ENCODE measurements at places on chromosomes 1 and 21.
A peak's percentile ranks its signal among the peaks of the same experiment; 100 is the strongest.

DNA sequence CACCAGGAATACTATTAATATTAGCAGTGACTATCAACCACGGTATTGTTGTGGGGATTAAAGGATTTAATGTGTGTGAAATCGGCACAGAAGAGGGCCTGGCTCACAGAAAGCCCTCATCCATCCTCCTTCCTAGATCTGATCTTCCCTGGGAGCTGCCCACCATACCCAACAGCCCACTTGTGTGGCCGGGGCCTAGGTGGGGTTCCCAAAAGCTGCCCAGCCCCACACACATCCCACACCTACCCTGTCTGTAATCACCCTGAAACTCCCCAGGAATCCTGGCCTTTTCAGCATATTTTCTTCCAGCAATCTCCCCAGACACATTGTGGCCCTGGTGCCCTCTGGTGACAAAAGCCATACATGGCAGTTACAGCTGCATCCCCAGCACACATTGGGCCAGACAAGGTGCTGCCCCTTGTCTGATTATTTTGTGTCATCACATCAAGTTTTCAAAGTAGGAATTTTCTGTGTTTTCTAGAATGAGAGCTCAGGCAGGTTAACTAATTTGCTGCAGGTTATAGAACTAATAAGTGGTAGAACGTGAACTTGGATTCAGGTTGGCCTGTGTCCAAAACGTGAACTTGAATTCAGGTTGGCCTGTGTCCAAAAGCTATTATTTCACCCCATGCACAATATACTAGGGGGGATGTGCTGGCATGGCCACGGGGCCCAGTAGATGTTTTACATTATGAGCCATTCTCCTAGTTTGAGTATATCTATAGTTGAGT, 5.3 kb upstream of the SLC6A9 start:
- DNase-seq: peak; percentile 81

DNA sequence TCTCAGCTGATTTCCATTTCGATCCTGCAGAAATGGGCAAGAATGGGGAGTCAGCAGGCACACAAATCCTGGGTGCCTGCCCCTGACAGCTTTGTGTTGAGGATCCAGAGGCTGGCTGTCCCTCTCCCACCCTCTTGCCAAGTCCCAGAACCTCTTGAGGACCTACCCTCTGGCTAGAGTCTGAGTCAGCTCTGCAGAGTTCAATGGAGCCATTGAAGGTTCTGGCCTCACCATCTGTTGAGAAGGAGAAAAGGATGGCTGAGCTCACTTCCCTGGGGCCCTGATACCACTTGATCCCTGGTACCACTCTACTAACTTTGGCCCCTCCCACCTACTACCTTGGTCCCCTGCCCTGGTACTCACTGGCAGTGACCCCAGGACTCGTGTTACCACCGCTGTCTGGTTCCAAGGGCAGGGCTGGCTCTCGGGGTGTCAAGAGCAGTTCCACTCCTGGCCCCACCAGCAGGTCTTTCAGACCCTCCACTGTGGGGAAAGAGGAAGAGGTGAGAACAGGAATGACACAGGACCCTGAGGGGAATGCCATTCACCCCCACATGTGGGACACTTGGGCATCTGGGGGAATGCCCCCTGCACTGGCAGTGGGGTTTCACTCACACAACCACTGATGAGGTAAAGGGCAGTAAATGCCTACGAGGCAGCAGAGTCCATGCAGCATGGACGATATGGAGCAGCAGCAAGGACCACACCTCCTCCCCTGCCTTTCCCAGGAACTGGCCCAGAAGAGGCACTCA, 10.5 kb downstream of the RXFP4 start:
- DNase-seq: no peak

DNA sequence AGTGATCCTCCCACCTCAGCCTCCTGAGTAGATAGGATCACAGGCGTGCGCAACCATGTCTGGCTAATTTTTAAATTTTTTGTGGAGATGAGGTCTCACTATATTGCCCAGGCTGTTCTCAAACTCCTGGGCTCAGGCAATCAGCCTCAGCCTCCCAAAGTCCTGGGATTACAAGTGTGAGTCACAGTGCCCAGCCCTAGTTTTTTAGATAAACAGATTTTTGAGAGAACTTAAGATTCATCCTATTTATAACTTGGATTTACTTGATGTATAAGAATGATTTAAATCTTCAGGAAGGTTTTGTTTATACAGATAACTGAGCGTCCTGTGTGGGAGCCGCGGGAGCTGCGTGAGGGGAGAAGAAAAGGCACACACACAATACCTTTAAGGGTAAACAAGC, 26.2 kb downstream of the HEYL start:
- no peak for DNase-seq

- DNase-seq: peak; percentile 40
These were observed 592 bp downstream of the AGRN start for GRCh38 chr1:1020415-1021009.

DNA sequence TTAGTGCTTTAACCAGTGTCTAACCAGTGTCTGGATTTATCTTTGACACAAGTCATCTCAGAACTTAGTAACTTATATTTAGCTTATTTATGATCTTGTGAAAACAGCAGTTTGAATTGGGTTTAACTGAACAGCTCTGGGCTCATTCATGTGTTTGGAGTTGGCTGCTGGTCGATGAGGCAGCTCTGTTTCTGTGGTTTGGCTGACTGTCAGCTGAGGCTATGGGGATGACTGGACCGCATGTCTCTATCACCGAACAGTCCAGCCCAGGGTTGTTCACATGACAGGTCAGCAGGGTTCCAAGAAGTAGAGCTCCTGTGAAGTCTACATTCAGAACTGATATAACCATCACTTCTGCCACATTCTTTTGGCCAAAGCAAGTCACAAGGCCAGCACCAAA, 29.1 kb upstream of the C21orf91 start:
- peak; percentile 87 for DNase-seq

GRCh38 chr1:101235216-101235695, 1.6 kb upstream of the S1PR1 start:
- DNase-seq: no peak

DNA sequence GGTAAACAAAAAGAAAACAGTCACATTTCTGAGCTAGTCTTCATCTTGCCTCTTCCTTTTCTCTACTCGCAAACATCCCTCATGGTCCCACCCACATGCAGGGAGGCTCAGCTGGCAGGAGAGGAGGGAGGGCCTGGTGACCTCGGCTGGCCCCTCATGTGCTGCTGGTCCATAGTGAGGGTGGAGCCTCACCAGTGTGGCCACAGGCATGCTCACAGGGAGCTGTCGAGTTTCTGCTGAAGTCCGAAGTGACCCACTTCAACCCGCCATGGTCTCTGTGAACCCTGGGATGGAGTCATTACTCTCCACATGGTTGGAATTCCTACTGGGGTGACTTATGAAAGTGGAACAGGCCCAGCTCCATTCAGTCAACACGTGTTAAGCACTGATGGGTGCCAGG, 253.4 kb downstream of the RHOU start:
- no peak for DNase-seq

- DNase-seq: peak; percentile 49
These were observed 6.2 kb upstream of the C1orf74 start for GRCh38 chr1:209790286-209791193.

- no peak for DNase-seq
These were observed 1.1 kb downstream of the ARHGAP30 start for GRCh38 chr1:161068306-161069234.

- DNase-seq: no peak
These were observed 4.2 kb upstream of the KRTAP12-1 start for GRCh38 chr21:44686000-44686781.

DNA sequence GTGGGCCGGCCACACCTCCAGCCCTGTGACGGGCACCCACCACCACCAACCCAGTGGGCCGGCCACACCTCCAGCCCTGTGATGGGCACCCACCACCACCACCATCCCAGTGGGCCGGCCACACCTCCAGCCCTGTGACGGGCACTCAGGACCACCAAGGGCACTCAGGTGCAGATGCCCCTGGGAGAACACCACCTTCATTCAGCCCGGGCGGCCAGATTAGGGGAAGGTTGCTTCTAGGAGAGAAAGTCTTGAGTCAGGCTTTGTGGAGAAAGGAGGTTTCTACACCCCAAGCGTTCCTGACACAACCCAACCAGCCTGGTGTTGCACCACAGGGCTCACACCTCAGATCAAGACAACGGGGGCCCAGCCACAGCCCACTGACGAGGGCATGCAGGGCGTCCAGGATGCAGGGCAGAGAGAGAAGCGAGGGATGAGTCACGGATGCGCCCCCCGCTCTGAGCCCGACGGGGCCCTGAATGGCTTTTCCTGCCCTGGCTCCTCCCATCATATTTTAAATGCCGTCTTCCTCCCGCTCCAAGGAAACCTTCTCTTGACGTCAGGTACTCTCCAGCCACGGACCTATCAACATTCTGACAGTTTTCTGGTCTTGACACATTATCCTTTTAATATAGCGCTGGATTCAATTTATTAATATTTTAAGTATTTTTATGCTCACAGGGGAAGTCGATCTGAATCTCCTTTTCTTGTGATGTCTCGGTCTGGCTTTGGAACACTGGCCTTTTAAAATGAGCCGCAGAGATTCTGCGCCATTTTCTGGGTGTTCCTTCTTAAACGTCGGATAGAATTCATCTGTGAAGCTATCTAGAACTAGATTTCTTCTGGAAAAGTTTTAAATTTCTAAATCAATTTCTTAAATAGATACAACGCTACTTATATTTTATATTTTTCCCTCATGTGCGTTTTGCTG, 631 bp upstream of the SPATC1L start:
- peak; percentile 79 for DNase-seq

DNA sequence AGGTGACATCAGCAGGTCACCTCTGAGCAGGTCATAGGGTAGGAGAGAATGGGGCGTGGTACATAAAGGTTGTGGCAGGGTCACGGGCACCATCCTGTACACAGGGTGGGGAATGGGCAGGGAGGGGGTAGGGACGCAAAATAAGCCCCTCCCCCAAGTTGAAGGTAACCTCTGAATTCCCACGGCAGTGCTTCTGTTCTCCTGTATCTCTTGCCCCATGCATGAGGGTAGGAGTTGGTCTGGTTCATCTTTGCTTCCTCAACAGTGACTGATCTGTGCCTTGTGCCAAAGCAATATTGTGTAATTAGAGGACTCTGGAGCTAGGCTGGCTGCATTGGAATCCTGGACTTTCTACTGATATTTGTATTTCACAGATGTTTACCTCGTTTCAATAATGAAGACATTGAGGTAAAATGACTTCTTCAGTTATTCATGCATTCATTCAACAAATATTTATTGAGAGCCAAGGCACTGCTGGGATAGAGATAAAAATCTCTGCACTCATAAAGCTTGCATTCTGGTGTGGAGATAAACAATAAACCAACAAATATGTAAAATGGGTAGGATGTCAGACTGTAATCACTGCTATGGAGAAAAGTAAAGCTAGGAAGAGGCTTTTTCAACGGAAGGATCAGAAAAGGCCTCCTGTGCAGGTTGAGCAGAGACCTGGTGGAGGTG, 18.4 kb upstream of the GFI1 start:
- no peak for DNase-seq

GRCh38 chr1:220958234-220958633, 79.0 kb downstream of the HLX start:
- DNase-seq: no peak

- DNase-seq: no peak
These were observed 114.9 kb downstream of the VPS13D start for GRCh38 chr1:12344596-12345349.

- DNase-seq: no peak
These were observed 59.1 kb downstream of the ERO1B start for GRCh38 chr1:236222632-236223031.

DNA sequence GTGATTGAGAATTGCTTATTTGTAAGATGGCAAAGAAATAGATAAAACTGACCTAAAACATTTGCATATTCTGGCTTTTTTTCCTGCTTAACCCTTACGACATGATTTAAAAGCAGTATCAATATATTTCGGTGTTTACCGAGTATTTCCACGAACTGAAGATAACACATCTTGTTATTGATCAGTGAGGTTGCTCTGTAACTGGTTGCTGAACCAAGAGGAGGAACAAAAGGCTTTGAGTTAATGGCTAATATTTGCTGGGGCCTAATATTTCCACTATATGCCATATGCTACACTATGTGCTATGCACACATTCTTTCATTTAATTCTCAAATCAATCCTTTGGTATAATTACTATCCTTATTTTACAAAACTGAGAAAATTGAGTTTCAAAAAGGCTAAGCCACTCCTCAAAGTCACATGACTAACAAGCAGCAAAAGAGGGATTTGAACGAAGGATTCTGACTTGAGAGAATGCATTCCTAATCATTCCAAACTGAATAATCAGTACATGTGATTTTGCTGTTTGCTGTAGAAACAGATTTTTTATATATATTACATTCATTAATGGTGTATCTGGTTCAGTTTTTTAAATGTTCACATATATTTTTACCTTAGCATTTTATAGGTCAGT, 346.0 kb downstream of the USP25 start:
- DNase-seq: no peak

- DNase-seq: no peak
These were observed 237.8 kb upstream of the ADGRL2 start for GRCh38 chr1:81562934-81563333.

DNA sequence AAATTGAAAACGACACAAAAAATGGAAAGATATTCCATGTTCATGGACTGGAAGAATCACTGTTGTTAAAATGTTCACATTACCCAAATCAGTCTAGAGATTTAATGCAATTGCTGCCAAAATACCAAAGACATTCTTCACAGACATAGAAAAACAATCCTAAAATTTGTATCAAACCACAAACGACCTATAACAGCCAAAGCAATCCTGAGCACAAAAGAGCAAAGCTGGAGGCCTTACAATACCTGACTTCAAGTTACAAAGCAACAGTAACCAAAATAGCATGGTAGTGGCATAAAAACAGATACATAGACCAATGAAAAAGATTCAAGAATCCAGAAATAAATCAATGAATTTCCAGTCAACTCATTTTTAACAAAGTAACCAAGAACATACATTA, 1077.3 kb downstream of the KCNT2 start:
- no peak for DNase-seq

DNA sequence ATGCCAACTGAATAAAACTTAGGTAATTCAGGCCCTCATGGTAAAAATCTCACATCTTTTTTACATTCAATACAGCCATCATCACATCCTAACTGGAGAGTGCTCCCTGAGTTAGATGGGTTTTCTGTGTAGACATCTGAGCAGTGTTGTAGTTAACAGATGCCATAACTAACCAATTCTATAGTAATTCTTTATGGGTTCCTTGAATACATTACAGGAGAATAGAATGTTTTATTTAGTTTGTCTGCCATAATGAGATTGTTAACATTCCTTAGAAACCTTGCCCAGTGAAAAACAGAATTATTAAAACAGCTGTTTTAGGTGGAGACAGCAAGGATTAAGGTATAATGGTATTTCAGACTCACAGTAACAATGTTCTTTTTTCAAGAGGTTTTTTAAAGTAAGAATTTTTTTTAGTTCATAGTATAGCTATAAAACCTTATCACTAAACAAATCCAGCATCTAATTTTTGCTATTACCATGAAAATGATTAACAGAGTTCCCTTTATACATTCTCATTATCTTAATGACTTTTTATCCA, 95.3 kb downstream of the ATP5PO start:
- DNase-seq: no peak

- DNase-seq: no peak
These were observed 22.6 kb upstream of the FAM89A start for GRCh38 chr1:231062500-231063270.

- no peak for DNase-seq
These were observed 16.2 kb downstream of the WASF2 start for GRCh38 chr1:27473755-27474154.

Data from urothelium cell line (cell line).